ENCODE measurements at places on chromosomes 1 and 21.
A peak's percentile ranks its signal among the peaks of the same experiment; 100 is the strongest.

GRCh38 chr1:172499636-172500141, 33.3 kb upstream of the SUCO start:
- DNase-seq, result peak; percentile 24

DNA sequence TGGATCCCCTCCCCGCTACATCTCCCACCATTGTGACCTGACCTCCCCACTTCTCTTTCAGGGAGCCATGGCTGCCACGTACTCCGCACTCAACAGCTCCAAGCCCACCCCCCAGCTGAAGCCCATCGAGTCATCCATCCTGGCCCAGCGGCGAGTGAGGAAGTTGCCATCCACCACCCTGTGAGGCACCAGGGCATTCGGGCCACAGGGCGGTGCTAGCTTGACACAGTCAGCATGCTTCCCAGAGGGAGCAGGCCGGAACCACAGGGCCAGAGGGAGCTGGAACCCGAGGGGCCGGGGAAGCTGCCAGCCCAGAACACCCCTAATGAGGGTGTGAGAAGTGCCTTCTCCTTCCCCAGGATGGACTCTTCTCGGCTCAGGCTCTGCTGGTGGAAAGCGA, 44.5 kb downstream of the RPS6KA1 start:
- no peak for DNase-seq

- DNase-seq, result peak; percentile 71
Observed at GRCh38 chr1:40849801-40850592, 12.2 kb downstream of the CITED4 start.

- DNase-seq, result no peak
Observed at GRCh38 chr1:218322762-218323161, 22.4 kb upstream of the TGFB2 start.

DNA sequence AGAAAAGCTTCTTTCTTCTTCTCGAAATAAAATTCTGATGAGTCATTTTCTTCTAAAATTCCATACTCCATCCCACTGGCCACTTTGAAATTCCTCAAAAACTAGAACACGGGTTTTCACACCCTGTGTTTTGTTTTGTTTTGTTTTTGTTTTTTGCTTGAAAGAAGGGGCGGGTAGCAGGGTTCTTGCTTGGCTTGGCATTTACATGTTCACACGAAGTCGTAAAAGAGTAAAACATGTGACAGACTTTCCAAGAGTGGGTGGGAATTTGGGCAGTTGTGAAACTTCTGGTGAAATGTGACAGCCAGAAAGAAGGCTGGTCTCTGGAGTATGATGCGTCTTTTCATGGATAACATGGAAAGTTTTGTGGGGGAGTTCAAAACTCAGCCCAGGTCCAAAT, 47.1 kb upstream of the FMN2 start:
- DNase-seq, result no peak

GRCh38 chr1:31683997-31684396, 19.8 kb downstream of the COL16A1 start:
- DNase-seq, result peak; percentile 49

GRCh38 chr1:248421384-248421783, 18.5 kb downstream of the OR2T1 start:
- no peak for DNase-seq

DNA sequence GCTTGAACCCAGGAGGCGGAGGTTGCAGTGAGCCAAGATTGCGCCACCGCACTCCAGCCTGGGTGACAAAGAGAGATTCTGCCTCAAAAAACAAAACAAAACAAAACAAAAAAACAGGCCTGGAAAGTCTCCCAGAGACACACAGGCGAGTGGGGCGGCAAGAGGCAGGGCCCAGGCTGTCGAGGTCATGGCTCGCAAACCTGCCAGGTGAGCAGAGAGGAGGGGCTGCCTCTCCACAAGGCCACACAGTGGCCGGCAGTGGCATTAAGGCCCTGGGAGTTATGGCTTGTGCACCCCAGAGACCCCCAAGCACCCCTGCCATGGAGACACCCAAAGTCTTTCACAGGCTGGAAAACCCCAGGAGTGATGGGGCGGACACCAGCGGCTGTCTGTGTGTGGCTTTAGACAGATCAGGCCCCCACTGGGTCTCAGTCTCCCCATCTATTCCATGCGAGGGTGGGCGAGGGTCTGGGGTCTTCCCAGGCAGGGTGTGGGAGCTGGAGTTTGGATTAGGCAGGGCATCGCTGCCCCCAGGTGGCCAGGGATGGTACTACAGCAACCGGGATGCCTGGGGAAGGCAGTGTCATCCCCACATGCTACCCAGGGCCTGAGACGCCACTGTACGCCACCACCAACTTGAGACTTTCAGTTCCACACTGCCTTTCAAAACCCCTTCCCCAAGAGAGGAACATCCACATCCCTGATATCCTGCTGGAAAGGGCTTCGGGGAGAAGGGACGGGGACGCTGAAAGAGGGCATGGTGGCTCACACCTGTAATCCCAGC, 7.3 kb upstream of the CTRC start:
- peak; percentile 86 for DNase-seq

DNA sequence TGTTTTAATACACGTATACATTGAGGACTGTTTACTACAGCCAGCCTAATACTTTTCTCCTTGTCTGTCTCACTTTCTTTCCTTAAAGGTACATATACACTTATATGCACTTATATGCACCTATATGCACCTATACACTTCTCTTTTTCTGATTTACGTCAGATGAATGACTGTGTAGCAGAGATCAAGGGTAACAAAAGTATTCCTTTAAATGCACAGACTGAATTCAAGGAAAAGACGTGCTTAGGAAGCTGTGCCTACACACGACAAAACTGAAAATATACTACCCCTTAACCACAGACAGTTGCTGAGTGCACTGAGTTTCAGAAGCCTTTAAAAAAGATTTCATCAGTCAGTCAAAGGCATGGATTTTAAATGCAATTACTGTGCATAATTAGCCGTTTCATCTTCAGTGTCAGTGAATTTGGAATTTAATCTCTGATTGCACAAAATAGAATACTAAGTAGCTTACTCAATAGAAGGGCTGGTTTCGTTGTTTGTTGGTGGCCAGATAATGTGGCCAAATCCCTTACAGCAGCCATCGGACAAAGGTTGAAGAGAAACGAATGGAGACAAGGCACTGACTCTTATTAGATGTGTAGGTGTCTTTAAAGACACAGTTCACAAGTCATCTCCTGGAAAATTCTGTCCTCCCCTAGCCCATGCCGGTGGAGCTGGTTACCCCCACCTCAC, 38.3 kb upstream of the TARBP1 start:
- no peak for DNase-seq
